ENCODE measurements at places on chromosomes 16 and 17. TPM values are rescaled to one million over a fixed set of nuclear protein-coding genes. Genes with fewer than 3 reads are reported as not detected.

Gene DLX3
- 0.30 TPM for total RNA-seq

Gene ZSCAN32
- 22.3 TPM for total RNA-seq

Gene FDXR
- total RNA-seq: 9.0 TPM

DNA sequence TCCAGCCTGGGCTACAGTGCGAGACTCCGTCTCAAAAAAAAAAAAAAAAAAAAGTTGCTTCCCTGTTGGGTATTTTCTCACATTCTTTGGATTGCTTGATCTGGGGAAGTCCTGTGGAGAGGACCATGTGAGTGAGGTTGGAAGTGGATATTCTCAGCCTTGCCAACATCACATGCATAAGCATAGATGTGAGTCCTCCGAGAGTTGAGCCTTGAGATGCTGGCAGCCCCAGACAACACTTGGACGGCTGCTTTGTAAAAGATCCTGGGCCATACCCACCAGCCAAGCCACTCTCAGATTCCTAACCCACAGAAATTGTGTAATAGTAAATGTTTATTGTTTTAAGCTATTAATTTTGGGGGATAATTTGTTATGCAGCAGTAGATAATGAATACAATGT, 1570.0 kb upstream of the GOT2 start:
- DNase-seq: no peak

DNA sequence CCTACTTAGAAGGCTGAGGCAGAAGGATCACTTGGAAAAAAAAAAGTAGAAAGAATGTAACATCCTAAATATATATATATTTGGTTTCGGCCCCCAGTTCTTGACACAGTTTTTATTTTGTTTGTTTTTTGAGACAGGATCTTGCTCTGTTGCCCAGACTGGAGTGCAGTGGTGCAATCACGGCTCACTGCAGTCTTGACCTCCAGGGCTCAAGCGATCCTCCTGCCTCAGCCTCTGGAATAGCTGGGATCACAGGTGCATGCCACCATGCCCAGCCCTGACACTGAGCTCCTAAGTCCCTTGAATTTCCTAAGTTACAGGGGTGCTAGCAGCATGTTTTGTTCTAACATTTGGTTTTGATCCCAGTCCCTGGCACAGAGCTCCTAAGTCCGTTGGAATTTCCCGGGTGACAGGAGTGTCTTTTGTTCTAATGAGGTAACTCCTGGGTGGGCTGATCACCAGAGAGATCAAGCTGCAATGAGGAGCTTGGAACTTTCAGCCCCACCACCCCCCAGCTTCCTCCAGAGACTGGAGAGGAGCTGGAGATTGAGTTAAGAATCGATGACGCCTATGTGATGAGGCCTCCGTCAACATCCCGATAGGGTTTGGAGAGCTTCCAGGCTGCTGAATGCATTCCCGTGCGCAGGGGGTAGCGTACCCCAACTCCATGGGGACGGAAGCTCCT, 20.0 kb downstream of the MXRA7 start:
- DNase-seq: no peak

DNA sequence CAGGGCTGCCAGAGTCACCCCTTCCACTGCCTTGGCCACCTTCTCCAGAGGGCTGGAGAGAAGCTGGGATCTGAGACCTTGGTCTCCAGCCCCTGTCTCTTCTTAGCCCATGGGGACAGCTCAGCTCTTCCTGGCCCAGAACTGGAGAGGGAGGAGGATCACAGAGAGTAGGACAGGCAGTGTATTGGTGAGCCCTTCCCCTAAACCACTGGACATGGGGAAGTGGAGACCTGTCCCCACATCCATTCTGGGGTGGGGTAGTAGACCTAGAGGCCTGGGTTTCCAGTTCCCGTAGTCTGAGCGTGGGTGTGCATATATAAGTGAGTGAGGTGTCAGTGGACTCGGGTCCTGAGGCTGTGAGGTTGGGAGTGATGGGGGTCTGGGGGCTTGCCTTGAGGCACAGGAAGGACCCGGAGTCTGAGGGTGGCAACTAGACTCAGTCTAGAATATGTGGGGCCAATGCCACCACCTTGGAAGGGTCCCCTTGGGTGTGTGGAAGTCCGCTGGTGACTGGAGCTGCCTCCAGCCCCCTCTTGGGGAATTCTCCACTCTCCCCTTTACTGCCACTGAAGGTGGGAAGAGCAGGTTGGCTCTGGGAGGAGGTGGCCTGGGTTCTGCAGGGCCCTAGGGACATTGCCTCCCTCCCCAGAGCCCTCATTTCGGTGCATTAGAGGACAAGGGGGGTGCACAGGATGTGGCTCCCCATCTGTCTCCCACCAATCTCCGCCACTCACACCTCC, 19.9 kb downstream of the GJD3 start:
- no peak for DNase-seq

DNA sequence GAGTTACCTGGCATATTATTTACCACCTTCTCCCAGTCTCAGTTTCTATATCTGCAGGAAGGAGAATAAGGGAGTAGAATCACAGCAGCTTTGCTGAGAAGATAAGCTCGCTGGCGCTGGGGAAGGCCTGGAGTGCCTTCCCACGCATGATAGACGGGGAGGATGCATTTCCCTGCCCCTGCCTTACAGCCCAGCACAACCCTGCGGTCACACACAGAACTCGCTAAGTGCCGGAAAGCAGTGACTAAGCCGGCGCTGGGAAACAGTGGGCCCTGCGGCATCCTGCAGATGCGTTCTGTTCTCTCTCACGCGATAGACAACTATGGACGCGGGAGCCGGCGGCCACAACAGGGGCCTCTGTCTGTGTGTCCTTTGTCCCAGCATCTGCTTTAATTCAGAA, 4.8 kb downstream of the CA5A start:
- DNase-seq: no peak
